ENCODE measurements at places on chromosomes 13 and 19. TPM values are rescaled to one million over a fixed set of nuclear protein-coding genes. Genes with fewer than 3 reads are reported as not detected.

THSD8 gene
- total RNA-seq, result not detected

FCHO1 gene
- total RNA-seq, result not detected

DNA sequence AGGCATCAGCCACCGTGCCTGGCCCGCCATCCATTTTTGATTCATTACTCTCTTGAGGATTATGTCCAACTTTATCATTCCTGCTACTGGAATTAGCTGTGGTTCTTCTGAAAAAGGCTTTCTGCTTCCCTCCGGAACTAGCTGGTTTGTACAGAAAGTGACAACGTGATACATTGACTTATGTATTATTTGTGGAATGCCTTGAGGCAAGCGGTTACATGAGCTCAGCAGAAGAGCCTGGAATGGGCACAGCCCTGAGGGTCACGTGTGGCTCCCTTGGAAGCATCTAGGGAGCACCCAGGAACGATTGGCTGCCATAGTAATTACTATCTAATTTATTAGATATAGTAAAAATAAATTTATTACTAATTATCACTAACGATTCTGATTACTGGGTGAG is 14.4 kb upstream of the RETN start:
- H3K4me1 ChIP-seq, result peaks cover 4% of the 10 kb centered on the region
- no peak for DNase-seq
- no peak overlapping the region for H3K4me3 ChIP-seq

- no peaks in the 10 kb centered on the region for H3K27me3 ChIP-seq
- no peak overlapping the region for H3K4me3 ChIP-seq
- peaks cover 24% of the 10 kb centered on the region for H3K4me1 ChIP-seq
- no peaks in the 10 kb centered on the region for H3K36me3 ChIP-seq
- DNase-seq, result no peak
Observed at GRCh38 chr19:45255611-45256157, 4.6 kb downstream of the MARK4 start.

DNA sequence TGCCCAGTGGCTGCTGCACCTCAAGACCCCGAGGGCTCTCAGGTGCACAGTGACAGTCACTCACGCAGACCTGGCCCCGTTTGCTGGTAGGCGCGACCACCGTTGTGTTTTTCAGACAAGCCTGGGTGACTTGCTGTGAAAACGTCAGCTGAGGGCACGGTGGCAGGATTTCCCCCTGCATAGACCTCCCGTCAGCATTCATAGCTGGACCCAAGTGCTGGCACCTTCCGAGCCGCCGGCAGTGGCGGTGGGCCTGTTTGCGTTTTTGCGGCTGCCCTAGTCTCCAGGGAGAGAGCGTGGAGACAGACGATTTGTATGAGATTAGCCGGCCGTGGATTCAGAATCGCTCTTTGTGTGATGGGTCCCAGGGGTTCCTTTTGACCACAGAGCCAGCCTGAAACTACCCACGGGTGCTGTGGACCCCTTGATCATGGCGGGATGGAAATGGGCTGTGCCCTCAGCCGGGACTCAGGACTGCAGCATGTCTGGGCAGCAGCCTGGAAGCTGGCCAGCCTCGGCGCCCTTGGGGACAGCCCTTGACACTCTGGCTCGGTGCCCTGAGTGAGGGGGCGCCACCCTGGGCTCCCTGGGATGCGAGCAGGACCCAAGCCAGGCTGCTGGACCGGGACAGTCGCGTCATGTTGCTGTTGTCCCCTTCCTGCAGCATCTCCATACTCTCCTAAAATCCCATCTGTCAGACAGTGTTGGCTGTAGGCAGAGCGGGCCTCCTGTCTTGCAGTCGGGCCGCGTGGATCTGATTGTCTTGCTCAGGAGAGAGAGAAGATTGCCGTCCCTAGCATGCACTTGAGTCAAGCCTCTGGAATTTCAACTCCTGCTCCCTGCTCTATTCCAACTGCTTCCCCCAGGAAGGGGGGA is 8.6 kb downstream of the KDM4B start:
- no peaks in the 10 kb centered on the region for H3K27me3 ChIP-seq
- H3K4me1 ChIP-seq, result peaks cover 86% of the 10 kb centered on the region
- H3K36me3 ChIP-seq, result no peaks in the 10 kb centered on the region
- peak overlapping the region; percentile 5 for H3K4me3 ChIP-seq

- no peak overlapping the region for H3K4me3 ChIP-seq
- H3K36me3 ChIP-seq, result no peaks in the 10 kb centered on the region
- no peak for DNase-seq
- no peaks in the 10 kb centered on the region for H3K27me3 ChIP-seq
- H3K4me1 ChIP-seq, result no peaks in the 10 kb centered on the region
Observed at GRCh38 chr13:34087791-34088190, 269.8 kb downstream of the RFC3 start.

DNA sequence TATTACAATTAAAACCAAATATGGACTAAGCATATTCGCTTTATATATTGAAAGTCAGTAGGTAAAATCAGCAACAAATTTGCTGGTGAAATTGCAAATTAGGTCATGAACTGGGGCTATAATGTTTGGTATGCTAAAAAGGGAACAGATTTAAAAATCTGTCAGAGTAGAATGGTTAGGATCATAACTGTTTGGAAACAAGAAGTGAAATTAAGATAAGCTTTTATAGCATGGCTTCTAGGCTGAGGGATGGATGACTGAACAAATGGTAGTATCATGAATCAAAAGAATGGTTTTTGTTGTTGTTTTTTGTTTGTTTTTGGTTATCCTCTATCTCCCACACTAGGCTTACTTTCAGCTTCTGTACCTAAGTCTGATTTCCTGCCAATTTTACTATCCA is 1090.4 kb downstream of the PCDH9 start:
- H3K4me1 ChIP-seq, result no peaks in the 10 kb centered on the region
- H3K36me3 ChIP-seq, result no peaks in the 10 kb centered on the region
- H3K27ac ChIP-seq, result no peak overlapping the region
- H3K4me3 ChIP-seq, result no peak overlapping the region
- no peak for DNase-seq

DNA sequence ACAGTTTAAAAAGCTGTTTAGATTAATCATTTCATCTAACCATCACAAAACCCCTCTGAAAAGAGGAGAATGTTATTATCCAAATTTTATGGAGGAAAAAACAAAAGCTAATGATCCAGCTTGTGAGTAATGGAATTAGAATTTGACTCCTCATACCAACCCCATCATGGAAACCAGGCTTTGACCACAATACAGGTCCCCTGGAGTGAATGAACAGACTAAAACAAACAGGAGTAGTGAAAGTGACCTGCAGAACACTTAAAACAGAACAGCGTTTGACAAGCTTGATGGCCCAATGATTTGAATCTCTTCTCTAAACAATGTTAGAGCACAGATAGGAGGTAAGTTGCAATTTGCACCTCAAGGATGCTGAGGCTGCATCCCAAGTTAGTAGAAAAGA is 230.0 kb downstream of the DCT start:
- no peak overlapping the region for H3K27ac ChIP-seq
- no peaks in the 10 kb centered on the region for H3K27me3 ChIP-seq
- no peak for DNase-seq
- H3K4me1 ChIP-seq, result no peaks in the 10 kb centered on the region

DNA sequence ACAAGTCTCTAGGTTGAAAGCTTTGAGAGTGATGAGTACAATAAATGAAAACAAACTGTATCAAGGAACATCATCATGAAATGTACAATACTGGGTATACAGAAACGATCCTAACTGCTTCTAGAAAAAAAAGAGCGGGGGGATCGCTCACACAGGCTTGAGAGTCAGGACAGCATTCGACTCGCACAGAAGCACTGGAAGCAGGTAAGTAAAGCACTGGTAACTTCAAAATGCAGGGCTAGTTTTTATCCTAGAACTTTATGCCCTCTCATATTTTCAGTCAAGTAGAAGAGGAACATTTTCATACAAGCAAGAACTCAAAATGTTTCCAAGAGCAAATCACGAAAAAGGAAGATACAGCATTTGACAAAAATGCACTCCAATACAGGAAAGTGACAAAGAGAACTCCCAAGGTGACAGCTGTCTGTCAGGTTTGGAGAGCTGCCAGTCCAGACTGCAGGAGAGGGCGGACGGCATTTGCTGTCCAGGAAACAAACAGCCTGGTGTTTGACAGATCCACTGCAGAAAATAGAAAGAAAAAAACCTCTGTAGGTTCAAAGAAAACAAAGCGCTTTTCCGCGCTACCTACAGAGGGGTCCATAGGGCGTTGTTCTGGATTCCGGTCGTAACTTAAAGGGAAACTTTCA is 58.2 kb upstream of the XPO4 start:
- H3K4me1 ChIP-seq, result no peaks in the 10 kb centered on the region
- H3K4me3 ChIP-seq, result no peak overlapping the region
- no peaks in the 10 kb centered on the region for H3K36me3 ChIP-seq
- no peaks in the 10 kb centered on the region for H3K27me3 ChIP-seq

GRCh38 chr13:113582841-113583631 is 1.5 kb upstream of the TFDP1 start:
- H3K4me3 ChIP-seq, result no peak overlapping the region
- H3K27ac ChIP-seq, result no peak overlapping the region
- peaks cover 5% of the 10 kb centered on the region for H3K36me3 ChIP-seq

DNA sequence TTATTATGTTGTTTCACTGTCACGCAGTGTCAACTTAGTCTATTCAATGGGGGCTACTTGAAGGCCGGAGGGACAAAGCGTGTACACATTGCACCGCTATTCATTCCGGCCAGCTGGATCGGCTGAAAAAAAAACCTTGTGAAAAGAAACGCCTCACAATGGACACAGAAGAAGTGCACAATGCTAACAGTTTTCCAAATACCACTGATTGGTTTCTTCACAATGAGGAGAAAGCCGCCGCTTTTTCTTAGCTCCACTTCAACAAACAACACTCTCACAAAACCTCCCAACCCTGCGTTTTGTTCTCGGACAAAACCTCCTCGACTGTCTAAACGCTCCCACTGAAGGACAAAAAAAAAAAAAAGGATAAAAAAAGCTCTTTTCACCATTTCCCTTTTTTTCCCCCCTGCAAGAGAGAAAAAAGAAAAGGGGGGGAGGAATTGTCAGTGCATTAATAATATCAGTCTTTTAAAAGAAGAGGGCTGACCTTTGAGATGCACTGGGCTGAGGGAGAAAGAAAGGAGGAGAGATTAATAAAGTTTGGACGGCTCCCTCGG is 5.4 kb downstream of the SOX21 start:
- H3K4me3 ChIP-seq, result no peak overlapping the region
- H3K27ac ChIP-seq, result no peak overlapping the region
- no peak for DNase-seq
- H3K4me1 ChIP-seq, result peaks cover 25% of the 10 kb centered on the region

- H3K4me1 ChIP-seq, result peaks cover 49% of the 10 kb centered on the region
- peaks cover 55% of the 10 kb centered on the region for H3K36me3 ChIP-seq
- H3K4me3 ChIP-seq, result no peak overlapping the region
- peak overlapping the region; percentile 97 for H3K27ac ChIP-seq
- peak; percentile 64 for DNase-seq
Observed at GRCh38 chr19:2040647-2041432, 10.2 kb downstream of the MKNK2 start.

Data from thyroid gland (tissue), 4 donors.